Substantia nigra (tissue), 51 donors: ENCODE measurements at places on chromosomes 1 and 21.

GRCh38 chr1:22878626-22879025 lies 94.0 kb downstream of the LACTBL1 start:
- DNase-seq = no peak

- DNase-seq = no peak
Measured at GRCh38 chr1:162370161-162370560, 6.5 kb downstream of the SPATA46 start.

GRCh38 chr1:9269721-9270120 lies 23.0 kb upstream of the SPSB1 start:
- DNase-seq = no peak

DNA sequence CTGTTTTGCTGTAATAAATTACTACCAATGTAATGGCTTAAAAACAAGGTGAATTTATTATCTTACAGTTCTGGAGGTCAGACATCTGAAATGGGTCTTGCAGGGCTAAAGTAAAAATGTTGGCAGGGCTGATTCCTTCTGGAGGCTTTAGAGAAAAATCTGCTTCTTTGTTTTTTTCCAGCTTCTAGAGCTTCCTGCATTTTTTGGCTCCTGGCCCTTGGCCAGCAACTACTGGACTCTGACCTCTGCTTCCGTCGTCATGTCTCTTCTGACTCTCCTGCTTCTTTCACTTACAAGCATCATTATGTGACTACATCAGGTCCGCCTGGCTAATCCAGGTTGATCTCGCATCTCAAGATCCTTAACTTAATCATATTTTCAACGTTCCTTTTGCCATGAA lies 350.9 kb downstream of the S1PR1 start:
- DNase-seq = no peak

DNA sequence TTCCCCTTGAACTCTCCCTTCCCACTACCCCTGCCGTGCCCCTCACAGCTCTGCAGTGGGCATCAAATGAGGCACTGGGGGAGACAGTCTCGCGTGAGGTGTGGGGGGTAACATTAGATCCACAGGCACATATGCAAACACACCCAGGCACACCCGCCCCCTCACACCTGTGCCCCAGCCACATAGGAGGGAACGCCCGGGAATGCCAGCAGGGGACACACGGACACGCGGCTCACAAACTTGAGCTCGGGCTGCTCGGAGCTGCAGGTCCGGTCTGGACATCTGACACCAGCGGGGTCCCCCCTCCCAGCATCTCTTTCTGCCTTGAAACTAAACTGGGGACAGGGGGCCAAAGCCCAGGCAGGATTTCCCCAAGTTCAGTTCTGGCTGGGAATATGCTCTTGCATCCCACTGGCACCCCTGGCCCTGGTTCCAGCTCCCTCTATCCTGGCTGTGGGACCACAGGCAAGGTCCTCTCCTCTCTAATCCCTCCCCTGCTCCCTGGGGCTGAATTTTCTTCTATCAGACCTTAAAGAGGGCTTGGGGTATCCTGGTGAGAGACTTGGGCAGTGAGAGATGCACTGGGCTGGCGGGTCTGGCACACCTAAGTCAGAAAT lies 30.6 kb downstream of the CDCP2 start:
- DNase-seq = no peak

- DNase-seq = no peak
Measured at GRCh38 chr1:170678027-170678600, 14.2 kb downstream of the PRRX1 start.

DNA sequence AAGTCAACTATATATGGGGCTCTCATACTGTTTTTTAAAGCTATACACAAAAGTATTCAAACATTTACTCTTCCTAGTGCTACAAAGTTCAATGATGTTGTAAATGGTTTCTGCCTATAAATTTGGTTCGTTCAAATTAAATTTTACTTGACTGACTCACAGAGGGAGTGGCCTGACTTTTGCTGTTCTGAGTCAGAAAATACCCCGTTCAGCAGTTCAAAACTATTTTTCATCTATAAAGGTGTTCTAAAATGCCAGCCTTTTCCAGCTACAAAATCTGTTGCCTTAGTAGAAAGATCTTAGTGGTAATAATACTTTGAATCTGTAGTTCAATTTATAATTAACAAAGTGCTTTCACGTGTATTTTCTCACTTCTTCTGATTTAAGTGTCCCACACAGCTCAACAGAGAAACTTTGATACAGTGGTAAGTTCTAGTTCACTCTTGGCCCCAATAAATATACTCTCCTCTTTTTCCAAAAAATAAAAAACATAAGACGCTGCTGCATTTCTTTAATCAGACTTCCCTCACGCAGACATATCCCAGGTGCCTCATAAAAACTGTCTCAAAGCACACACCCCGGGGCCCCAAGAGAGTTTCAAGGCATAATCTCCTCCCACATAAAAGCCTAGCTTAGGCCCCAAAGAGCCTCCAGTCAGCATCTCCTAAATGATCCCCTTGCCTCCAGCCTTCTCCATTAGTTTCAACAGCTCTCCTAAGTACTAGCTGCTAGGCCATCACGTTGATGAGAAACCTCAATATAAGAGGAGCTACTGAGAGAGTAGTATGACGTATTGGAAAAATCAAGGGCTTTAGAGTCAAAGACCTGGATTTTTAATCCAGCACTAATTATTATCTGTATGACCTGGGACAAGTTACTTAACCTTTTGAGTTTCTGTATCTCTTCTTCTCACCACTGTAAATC lies 3.2 kb downstream of the PTP4A2 start:
- no peak for DNase-seq

GRCh38 chr1:98888869-98889268 lies 115.8 kb downstream of the PLPPR5 start:
- DNase-seq = no peak

DNA sequence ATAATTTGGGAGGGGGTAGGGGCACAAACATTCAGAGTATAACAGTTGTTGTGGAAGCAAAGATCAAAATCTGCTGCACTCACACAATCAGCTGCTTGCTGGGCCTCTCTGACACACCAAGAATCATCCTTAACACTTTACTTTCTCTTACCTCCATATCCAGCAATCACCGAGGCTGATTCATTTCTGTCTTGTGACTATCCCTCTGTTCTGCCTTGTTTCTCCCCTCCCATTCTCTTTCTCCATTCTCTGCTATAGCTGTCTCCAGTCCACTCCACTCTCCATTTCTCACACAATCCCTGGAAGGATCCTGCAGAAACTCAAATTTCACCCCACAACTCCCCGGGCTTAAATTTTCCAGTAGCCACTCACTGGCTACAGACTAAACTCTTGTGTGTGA lies 91.8 kb upstream of the NGF start:
- DNase-seq = no peak

- DNase-seq = no peak
Measured at GRCh38 chr1:225224287-225224686, 203.6 kb downstream of the LBR start.

DNA sequence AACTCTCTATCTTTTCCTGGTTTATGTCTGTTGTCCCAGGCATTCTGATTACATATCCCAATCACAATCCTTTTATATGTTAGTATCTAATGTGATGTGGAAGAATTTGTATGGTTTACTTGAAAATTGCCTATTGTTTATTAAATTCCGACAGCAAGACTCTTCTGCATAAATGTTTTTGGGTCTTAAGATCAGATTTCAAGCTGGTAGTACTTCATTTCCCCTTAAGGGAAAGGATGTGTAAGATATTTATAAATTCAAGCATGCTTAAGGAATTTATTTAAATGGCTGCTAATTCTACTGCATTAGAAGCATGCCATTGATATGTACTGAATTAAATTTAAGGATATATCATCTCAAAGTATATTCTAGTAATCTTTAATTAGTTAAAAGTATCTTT lies 20.4 kb upstream of the GPR88 start:
- no peak for DNase-seq
